ENCODE measurements at places on chromosomes 7 and 10. TPM values are rescaled to one million over a fixed set of nuclear protein-coding genes. Genes with fewer than 3 reads are reported as not detected.

GRCh38 chr10:64846700-64847099 lies 1325.5 kb downstream of the REEP3 start:
- DNase-seq: peak; percentile 43

- no peak for DNase-seq
Measured at GRCh38 chr7:99679032-99679399, 780 bp downstream of the CYP3A5 start.

GRCh38 chr10:58859526-58859925 lies 316.9 kb upstream of the PHYHIPL start:
- DNase-seq: no peak

DNA sequence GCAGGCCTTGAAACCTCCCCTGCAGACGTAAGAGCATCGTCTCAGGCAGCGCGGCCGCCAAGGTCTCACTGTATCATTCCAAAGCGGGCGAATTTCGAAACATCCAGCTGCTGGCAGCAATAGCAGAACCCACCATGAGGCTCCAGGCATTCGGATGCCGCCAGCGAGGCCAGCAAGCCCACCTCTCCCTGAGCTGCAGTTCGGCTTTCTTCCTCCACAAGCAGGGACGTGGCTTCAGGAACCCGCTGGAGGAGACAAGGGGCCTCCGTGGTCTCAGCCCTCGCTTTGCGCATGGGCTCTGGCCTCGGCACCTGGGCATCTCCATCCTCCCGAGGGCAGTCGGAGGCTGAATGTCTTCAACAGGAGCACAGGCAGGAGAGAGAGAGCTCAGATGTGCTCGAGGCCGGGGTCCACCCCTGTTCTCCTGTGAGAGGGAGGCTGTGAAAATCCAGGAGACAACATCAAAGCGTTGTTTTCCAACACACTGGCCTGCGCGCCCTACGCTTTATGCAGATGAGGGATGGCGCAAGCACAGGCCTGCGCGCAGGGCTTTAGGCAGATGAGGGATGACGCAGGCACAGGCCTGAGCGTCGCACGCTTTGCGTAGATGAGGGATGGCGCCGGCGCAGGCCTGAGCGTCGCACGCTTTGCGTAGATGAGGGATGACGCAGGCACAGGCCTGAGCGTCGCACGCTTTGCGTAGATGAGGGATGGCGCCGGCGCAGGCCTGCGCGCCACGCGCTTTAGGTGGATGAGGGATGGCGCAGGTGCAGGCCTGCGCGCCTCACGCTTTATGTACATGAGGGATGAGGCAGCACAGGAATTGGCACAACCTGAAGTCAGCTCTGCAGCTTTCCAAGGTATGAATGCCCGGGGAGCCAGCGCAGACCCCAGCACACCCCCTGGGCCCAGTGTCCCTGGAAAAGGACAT lies 103.2 kb downstream of the WDR37 start:
- DNase-seq: no peak

GRCh38 chr10:87923233-87923632 lies 59.8 kb downstream of the PTEN start:
- no peak for DNase-seq

GRCh38 chr7:158255156-158255555 lies 332.5 kb downstream of the PTPRN2 start:
- DNase-seq: no peak

DNA sequence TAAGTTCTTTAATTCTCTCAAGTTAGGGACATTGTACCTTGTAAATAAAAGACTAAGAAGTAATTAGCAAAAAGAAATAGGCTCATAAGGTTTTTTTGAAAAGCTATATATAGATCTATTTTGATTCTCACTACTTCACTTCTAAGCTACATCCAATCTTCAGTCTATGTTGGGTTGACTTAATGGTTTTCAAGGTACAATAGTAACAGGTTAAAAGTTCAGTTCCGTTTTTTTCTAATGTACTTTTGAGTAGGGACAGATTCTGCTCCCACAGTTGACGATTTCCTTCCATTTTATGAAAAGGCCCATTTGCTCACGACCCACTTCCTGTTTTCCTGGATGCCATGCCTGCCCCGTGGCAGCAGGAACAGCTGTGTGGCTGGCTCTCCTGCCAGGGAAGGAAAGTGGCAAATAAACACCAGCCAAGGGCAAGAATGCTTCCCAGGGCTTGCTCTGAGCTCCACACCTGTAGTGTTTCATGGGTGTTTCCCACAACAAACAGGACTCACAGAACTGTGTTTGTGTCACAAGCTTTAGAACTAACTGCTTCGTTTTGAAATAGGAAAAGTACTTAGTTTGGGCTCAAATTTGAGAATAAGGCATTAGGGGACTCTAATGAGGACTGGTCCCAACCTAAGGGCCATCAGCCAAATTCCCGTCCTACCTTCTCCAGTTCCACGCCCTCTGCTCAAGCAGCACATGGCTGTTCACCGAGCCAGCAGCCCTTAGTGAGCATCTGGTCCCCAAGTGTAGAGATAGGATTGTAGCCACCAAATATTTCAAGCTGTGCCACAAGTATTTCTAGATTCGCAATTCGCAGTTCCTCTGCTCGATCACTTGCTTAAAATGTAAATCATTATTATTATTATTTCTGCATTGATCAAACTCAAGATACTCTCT lies 240.7 kb downstream of the COBL start:
- no peak for DNase-seq

Gene LRGUK
- 1.3 TPM for polyA plus RNA-seq

Gene ABLIM1
- 75.0 TPM for polyA plus RNA-seq

- DNase-seq: peak; percentile 48
Measured at GRCh38 chr10:5943536-5943935, 33.8 kb downstream of the IL15RA start.

Gene CLDN3
- not detected for polyA plus RNA-seq
